CD4-positive, CD25-positive, alpha-beta regulatory T cell (primary cell): ENCODE measurements at places on chromosomes 5 and 9. TPM values are rescaled to one million over a fixed set of nuclear protein-coding genes. Genes with fewer than 3 reads are reported as not detected.

DNA sequence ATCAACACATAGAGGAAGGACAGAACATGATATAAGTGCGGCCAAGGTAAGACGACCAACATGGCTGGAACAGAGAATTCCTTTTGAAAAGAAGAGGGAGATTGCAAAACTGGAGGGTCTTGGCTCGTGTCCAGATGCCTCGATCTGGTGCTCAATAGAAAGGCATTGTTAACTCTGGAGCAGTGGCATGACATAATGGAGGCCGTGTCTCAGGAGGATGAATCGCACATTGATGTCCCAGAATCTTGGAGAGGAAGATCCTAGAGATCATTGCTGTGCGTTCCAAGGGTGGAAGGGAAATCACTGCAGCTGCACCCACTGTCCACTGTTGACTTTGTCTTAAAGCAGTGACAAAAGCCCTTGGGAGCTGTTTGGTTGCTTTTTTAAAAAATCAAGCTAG lies 30.9 kb downstream of the GRAMD2B start:
- no peak for DNase-seq

- DNase-seq, result no peak
Measured at GRCh38 chr5:157915638-157916037, 56.7 kb upstream of the CLINT1 start.

The SLC34A1 gene
- not detected for polyA plus RNA-seq

DNA sequence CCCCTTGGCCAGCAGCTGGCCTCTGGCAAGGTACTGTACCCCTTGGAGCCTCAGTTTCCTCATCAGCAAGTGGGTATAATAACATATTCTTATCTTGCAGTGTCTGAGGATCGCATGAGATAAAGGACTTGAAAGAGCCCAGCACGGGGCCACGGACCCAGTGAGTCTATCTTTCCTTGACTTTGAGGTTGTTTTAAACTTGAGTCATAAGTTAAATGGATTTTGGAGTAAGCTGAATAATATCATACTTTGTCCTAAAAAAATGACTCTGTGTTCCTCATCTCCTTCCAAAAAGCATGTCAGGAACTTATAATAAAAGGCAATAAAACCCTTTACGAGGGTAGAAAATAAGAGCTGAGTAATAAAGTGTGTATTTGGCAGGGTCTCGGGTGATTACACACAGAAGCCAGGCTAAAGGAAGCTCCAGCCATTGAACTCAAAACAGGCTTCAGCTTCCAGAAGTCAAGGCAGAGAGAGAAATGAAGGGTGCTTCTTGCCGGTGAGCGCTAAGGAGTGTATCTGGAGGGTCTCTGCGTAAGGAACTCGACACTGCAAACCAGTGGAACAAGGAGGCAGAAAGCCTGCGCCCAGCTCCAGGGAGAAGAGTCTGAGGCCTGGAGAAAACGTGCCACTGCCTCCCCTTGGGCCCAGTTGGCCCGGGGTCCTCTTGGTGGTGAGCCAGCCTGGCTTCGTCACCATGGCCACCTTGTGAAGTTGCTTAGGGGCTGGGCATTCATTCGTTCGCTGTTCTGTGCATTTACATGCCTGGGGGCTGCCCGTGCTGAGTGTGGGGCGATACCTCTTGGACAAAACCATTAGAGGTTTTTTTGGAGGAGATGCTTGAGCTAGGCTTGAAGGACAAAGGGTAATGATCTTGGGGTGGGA lies 72.4 kb upstream of the PHYKPL start:
- no peak for DNase-seq

DNA sequence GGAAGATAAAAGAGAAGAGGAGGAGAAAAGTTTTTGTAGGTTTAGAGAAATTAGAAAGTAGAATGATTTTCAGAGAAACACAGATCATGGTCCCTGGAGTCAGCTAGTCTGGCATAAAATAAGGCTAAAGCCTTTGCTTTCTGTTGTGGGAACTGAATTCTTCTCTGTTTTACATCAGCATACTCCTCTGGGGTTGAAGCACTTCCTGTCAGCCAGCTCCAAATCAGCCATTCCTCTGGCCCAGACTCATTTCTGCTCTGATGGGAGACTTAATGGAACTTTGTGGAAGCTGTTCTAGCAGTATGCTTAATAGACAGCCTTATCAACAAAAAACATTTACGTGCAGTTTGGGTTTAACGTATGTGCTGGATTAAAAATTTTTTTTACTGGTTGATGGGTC lies 143.2 kb downstream of the HMHB1 start:
- DNase-seq, result no peak

The PCDHGA2 gene
- polyA plus RNA-seq, result not detected

DNA sequence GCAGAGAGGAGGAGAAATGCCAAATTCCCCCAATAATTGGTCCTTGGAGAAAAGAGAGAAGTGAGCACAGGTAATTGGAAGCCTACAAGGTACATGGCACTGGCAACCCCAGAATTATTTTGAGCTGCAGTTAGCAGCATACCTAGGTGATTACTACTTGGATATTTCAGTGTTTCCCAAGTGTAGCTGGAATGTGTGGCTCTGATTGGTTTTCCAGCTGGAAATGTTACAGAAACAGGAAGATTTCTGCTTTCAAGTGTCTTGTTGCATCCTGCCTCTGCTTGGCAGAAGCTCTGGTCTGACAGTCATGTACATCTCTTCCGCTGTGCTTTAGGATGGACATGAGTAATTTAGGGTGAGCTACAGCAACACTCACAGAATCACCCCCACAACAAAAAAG lies 262.1 kb downstream of the ENC1 start:
- no peak for DNase-seq

GRCh38 chr5:29077451-29077850 lies 2039.1 kb upstream of the CDH9 start:
- DNase-seq, result no peak

The MOB3B gene
- polyA plus RNA-seq, result not detected

The GCNT1 gene
- 4.5 TPM for polyA plus RNA-seq

DNA sequence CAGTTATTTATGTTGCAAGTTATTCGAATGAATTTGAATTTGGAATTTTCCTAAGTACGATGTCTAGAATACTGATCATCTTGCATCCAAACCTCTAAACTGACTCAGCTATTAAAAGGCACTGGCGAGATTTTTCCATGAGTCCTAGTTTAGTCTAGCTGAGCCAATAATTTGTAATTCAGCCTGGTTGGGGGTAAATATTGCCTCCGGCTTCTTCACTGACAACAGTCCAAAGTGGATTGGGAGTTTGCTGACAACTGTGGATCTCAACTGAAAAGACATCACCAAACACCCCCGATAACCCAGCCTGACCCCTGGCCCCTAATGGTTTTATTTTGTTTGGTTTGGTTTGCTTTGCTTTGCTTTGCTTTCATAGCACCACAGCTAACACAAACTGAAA lies 189.8 kb upstream of the DAPK1 start:
- DNase-seq, result no peak

GRCh38 chr5:66892716-66893115 lies 296.5 kb downstream of the MAST4 start:
- no peak for DNase-seq

DNA sequence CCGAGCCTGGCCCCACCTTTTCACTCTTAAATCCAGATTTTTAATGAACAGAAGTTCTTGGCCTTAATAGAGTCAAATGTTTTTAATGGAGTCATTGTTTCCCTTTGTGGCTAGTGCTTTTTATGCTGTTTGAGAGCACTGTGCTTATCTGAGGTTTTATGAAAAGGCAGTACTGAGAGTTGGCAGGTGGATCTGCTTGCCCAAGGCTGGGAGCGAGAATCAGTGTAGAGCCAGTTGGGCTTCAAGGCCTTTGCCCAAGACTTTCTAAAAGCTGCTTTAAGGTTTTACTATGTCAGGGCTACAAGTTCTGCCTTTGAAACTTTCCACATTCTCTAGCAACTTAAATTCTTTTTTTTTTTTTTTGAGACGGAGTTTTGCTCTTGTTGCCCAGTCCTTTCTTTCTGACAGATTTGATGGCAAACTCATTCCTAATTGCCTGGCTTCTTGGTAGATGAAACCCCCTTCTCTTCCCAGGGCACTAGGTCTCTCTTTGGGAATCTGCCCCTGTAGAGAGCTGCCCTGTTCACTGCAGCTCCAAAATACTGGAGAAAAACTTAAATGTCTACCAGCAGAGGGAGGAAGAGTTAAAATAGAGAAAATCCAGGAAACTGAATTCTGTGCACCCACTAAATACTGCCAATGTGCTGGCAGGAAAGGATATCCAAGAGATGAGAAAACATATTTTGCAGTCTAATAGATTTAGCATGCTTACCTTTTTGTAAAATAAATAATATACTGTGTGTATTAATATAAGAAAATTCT lies 36.9 kb upstream of the CDK20 start:
- DNase-seq, result no peak

The CER1 gene
- polyA plus RNA-seq, result not detected

DNA sequence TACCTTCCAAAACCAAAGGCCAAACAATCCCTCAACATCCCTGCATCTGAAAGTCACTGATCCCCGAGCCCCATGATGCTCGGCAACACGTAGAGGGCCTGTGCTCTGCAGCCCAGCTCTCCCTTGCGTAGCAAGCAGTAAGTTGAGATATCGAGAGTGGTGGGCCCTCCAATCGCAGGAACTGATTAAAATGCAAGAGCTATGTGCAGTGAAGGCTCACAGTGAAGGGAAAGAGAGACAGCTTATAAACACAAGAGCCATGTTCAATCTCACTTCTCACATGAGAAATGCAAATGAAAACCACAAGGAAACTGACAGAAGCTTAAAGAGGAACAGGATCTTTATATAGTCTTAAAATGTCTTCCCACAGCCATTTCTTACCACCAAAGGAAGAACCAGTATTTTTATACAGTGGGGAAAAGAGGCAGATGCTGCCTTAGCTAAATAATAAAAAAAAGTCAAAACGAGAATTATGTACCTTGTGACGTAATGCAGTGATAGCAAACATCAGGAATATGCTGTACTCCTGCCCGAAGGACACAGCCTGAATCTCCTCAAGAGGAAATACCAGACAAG lies 24.6 kb downstream of the TTF1 start:
- DNase-seq, result peak; percentile 24

The SAP30L gene
- 30.9 TPM for polyA plus RNA-seq

- DNase-seq, result no peak
Measured at GRCh38 chr5:664343-664993, 28.7 kb downstream of the TPPP start.

The TMEFF1 gene
- not detected for polyA plus RNA-seq

DNA sequence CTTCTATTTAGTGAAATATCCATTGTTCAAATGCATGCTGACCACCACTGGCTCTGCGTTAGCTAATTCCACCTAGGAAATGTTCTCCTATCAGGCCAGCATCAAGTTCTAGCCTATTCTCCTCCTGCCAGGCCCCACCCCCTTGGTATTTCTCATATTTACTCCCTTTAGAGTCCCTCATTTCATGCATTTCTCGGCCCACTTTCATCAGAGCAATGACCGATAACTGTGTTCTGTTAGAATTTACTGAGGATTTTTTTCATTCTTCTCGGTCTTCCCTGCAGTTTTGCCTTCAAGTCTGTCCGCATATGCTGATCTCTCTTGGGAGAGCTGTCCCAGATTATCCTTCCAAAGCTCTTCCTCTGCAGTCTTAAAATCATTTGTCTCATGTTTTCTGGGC lies 143.4 kb downstream of the GOLPH3 start:
- DNase-seq, result no peak

- no peak for DNase-seq
Measured at GRCh38 chr9:134794663-134795370, 85.8 kb upstream of the FCN2 start.

The MIER3 gene
- polyA plus RNA-seq, result 7.2 TPM

DNA sequence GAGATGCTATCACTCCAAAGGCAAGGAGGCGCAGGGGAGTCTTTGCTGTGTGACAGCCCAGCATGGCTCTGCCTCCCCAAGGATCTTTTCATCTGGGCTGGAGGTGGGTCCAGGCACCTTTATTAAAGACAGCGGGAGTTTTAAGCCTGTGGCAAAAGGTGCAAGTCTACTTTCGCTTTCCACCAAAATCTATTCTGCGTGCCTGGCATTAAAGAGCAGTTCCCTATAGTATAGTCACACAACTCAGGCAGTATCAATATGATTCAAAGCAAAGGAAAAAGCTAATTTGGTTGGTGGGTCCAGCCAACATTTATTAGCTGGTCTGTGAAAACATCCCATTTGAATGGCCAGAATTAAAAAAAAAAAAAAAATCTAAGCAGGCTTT lies 398.7 kb downstream of the EBF1 start:
- no peak for DNase-seq

DNA sequence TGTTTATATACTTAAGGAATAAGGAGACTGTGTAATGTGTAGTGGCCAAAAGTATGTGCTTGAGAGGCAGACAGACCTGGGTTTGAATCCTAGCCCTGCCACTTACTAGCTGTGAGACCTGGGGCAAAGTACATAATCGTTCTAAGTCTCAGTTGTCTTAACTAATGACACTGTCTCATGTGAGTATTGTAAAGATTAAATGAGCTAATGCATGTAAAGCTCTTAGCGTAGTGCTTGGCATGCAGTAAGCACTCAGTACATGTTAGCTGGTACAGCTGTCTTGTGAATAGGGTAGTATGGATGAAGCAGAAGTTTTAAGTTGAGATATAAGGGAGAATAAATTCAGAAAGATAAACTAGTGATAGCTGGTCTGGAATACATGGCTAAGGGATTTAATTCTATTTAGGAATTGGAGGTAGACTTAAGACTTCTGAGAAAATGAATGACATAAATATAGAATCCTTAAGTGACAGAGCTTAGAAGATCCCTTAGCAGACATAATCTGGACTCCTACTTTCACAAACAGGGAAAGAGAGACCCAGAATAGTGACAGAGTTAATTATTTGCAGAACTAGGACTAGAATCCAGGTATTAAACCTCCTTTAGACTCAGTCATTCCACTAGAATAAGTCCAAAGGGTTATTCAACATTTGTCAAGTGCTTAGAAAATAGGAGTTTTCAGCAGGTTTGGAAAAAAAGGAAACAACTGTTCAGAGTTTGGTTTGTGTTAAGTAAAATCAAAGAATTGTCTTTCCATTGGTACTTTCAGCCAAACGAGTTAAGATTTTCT lies 13.1 kb downstream of the GPR21 start:
- DNase-seq, result no peak

DNA sequence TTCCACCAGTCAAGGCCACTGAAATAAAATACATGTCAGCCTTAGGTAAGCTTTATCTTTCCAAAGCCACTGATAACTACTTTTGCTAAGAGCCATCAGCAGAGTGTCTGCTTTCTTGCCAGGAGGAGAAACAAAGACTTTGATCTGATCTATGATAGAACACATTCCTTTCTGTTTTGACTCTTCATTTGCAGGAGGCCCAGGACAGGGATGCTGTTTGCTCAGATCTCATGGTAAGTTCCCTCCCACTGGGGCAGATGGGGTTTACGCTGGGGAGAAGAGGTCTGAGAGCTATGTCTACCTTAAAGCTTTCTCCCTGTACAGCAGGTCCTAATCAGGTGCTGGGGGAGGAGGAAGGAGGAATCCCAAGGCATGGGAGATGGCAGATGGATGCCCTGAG lies 497.6 kb downstream of the NTRK2 start:
- no peak for DNase-seq

The PLEKHG4B gene
- not detected for polyA plus RNA-seq

The OR1J2 gene
- polyA plus RNA-seq, result not detected

- DNase-seq, result no peak
Measured at GRCh38 chr5:62326302-62326701, 20.3 kb downstream of the KIF2A start.

The OTULINL gene
- polyA plus RNA-seq, result 49.9 TPM

The TMOD1 gene
- polyA plus RNA-seq, result 2.4 TPM

The RAPGEF6 gene
- 24.4 TPM for polyA plus RNA-seq
